ENCODE measurements at places on chromosomes 6 and 20. TPM values are rescaled to one million over a fixed set of nuclear protein-coding genes. Genes with fewer than 3 reads are reported as not detected.
A peak's percentile ranks its signal among the peaks of the same experiment; 100 is the strongest.

The CAGE1 gene
- not detected for total RNA-seq

The PSMB9 gene
- total RNA-seq: 80.2 TPM

DNA sequence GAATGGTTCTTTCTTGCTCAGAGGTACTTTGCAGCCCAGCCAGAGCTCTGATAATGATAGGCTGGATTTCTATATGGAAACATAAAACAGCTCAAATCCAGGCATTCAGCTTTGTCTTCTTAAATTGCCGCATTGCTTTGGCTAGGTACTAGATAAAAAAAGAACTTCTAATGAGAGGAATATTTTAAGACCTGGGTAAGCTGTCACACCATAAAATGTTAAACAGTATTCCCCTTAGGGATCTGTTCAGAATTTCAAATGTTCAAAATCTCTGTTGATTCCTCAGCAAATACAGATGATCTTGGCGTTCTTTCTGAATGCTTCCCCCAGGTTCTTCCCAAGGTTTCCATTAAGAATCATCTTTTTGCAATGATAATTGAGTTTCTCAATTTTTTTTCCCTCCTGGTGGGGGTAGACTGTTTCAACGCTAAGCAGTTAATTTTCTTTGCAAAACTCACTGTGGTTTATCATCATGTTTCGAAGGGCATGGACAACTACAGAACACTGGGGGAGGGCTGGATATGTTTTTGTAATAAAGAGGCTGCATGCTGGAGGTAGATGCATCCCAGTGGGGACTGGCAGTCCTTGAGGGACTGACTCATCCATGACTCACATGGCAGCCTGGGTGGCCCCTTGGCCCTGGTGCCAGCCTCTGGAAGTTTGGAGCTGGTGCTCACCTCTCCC, 31.0 kb downstream of the TIAM2 start:
- DNase-seq: peak; percentile 85

DNA sequence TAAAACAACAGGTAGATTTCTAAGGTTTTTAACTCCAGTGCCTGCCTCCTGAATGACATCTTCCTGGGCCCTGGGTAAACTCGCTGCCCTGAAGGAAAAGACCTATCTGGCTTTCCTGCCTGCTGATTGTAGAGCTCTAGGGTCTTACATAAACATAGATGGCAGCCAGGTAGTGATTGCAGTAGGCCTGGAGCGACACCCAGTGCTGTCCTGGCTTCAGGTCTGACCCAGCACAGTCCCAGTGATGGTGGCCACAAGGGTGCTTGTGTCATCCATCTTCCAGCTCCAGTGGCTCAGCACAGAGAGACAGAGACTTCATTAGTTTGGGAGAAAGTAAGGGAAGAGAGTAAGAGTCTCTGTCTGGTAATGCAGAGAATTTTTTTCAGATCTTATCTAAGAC, 542.9 kb upstream of the IMPG1 start:
- DNase-seq: no peak

DNA sequence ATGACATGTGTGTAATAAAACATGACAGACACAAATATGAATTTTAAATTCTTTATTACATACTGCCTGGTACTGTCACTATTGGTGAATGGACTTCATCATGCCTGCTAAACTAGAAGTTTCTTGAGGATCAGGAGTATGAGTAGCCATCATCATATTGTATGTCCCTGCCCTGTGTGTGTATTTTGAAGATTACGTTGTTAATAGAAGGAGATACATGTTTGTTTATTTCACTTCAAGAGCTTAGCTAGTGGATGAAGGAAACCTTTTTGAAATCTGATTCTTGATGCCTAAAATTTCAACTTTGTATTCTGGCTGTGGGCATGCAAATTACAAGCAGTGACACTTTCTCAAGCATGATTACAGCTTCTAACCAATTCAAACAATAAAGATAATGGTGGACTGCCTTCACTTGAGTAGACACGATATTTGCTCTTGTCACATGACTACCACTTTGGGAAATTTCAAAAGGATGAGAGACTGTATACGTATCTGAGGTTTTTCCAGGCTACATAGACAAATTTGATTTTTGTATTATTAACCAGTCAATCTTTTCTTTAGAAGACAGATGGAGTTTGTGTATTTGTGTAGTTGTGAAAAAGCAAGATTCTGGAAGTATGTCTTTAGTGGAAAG, 3.5 kb downstream of the TBPL1 start:
- no peak for DNase-seq

- no peak for DNase-seq
These were observed 124.0 kb downstream of the EDN1 start for GRCh38 chr6:12414096-12414675.

DNA sequence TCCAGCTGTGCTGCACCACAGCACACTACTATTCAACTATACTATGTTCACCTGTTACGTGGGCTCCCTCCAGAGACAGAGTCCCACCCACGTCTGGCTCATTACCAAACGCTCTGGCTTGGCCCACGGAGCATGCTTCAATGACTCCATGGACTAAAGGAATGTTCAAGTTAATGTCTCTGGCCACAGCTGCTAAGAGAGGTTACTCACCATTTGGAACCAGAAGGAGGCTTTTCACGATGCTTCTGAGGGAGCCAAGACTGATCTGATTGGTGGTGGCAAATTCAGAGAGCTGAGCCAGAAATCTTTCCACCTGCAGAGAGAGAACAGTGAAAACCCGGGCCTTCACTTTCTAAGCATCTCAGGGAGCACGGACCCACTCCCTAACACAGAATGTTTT, 15.6 kb downstream of the COMMD7 start:
- DNase-seq: peak; percentile 79

The AIF1 gene
- not detected for total RNA-seq

- no peak for DNase-seq
These were observed 76.3 kb upstream of the FYN start for GRCh38 chr6:111949546-111949945.

DNA sequence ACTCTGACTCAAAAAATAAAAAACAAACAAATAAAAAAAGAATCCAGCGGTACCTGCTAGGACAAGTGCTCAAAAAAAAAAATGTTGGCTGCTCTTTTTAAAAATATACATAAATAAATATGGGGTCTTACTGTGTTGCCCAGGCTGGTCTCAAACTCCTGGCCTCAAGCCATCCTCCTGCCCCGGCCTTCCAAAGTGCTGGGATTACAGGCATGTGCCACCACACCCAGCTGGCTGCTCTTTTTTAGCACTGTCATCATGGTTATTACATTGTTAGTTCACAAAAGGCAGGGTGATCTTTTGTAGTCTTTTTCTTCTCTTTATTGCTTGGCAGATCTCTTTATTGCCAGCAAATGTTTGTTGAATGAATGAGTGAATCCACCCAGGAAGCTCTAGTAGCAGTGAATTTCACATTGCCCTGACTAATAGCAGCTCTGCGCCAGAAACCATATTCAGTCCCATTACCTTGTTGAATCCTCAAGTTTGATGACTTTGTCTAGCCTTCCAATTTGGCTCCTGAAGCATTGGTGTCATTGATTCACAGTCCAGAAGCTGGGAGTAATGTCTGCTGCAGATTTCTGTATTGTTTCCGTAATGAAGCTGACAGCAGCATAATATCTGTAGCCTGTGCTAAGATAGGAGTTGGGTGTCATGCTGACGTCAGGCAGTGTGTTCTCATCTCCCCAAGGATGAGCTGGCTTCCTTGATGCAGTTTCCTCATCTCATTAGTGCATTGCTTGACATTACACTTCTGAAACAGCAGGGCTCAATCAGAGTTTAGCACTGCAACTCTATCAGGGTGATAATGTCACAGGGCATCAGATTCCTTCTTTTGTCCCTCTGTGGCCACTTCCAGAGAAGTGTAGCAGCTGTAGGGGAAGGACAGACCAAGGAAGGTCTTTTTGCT, 84.9 kb upstream of the TGM3 start:
- DNase-seq: no peak

The HRH3 gene
- total RNA-seq: not detected

The SLC17A9 gene
- total RNA-seq: 5.5 TPM

DNA sequence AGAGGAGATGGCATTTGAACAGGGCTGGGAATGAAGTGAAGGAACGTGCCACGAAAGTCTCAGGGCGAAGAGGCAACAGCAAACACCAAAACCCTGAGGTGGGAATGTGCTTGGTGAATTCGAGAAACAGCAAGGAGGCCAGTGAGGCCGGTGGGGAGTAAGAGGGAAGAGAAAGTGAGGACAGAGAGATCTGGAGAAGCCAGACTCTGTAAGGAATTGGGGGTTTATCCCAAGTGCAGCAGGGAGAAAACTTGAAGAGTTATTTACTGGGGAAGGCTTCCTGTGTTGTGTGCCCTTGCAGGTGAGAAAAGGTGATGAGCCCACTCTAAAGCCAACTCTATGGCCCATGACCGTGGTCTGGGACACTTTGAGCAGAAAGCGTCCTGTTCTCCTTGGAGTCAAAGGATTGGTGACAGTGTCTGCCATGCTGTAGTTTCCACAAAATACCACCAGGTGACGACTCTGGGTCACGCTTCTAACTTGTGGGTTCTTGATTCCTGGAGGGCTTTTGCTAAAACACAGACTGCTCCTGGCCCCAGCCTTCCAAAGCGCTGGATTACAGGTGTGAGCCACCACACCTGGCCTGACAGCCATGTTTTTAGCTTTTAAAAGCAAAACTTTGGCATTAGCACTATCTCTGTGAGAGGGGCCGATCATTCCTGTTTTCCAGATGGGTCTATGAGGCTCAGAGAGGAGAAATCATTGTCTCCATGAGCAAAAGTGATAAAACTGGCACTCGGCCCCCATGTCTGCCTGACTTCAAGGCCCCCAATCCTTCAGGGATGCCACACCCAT, 18.0 kb upstream of the CSNK2A1 start:
- DNase-seq: peak; percentile 60

DNA sequence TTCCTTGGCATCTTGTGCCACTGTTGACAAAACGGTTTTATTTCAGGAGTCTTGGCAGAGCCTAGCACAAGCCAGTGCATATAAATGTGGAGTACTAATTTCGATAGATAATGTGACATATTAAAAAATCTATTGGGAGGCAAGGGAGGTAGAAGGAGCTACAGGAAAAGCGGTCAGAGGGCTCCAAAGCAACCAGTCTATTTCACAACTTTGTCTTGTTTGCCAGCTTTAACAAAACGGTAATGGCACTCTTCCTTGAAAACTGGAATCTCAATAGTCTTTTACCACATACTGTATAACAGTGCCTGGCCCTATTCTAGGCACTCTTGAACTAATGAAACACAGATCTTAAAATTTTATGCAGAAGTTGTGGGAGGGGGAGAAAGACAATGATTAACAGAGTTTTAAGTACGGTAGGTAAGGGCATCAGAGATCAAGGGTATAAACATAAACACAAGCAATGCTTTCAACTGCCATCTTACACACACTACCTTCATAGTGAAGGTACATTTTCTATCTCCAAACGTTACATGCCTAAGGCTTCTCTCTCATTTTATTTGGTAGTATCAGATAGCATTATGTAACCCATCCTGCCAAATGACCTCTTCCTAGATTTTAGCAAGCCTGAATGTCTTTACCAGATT, 33.5 kb upstream of the SYNCRIP start:
- no peak for DNase-seq

- no peak for DNase-seq
These were observed 419.2 kb upstream of the MMS22L start for GRCh38 chr6:97702248-97702647.

The CDH22 gene
- total RNA-seq: 0.07 TPM

GRCh38 chr6:35230498-35230897, 16.7 kb downstream of the SCUBE3 start:
- no peak for DNase-seq

DNA sequence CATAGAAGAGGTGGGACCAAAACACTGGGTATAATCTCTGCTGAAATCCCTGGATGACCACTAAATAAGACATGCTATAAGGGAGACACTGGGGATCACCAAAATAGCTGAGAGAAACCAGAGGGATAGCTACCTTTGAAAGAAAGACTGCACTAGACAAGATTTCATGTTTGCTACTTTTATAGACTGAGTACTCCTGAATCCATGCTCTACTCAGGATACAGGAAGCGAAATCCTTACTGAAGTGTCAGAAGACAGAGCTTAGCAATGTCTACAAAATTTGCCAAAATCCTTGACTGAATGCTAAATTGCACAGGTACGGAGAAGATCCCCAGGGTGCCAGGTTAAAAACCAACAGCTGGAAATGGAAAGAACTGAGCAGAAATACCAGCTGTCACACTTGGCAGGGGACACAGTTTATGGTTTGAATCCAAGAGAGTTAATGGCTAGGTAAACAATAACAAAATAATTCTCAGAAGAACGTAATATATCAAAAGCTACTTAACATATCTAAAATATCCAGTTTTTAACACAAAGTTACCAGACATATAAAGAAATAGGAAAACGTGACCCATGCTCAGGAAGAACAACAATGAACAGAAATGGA, 125.4 kb downstream of the MAN1A1 start:
- no peak for DNase-seq

DNA sequence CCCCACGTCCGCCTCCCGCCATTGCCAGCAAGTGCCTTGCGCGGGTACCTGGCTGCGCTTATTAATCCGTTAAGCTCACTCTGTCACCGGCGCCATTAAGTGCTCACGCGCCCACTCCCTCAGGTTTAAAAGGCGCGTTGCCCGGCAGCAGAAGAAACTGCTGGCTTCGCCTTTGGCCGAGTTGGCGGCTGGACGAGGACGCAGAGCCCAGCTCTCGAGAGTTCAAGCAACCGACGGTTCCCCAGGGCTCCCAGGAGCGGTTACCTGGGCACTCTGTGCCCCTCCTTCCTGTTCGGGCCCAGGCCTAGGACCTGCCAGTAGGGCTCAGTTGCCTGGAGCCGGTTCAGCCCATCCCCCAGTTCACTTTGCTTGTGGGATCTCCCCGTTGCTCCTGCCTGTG, at the start of gene GGTLC1:
GGTLC1 (minus strand) TSS at position 219 of the 400 bp plus-strand sequence. CDS start 2,168 bp downstream, outside the sequence.
- no peak for DNase-seq

DNA sequence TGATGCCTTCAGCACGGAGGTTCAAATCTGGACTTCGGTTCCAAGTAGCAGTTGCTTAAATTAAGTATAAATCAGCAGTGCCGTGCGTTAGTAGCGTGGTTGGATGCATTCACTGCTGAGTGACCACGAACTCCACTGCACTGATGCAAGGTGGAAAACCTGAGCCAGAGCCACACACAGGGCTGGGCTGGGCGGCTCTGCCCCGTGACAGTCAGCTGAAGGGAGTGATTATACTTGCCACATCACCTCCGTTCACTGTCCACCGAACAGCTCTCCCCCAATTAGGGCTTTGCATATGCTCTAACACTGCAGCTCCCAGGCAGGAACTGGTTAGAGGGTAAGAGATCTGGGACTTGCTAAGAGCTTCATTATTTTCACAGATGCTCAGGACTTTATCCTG, 22.2 kb downstream of the PPP1R3G start:
- DNase-seq: no peak

Measured in Caki2 (cell line).